ENCODE measurements at places on chromosomes 2 and 18.

DNA sequence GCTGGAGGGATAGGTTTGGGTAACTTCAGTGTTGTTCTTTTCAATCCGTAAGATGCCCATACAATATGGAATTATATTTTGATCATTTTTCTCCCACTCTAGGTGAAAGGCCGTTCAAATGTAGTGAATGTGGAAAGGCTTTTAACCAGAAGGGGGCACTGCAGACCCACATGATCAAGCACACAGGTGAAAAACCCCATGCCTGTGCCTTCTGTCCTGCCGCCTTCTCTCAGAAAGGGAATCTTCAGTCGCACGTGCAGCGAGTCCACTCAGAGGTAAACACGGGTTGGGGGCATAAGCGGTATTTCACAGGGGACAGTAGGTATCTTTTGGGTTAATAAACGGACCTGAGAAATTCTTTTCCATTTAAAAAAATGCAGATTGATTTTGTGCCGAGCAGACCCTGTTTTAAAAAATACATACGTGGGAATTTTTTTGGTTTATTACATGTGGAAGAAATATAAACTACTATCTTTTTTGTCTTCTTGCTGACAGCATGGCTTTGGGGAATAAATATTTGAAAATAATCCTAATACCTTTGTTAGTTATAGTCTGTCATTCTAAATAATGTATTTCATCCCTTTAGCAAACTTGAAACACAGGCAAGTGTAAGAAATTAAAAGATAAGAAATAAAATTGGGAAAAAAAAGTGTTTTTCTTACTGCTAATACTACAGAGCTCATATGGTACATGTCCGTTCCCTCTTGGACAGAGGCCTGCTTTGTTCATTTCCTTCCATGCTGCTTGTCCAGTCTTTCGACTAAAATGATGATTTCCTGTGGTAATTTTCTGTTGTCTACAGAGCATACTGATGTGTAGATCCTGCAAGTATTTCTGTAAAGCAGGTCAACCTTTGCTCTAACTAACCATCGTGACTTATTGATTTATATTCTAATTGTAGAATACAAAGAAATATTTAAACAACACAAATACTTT, 53.3 kb downstream of the ZNF236 start:
- DNase-seq = no peak

GRCh38 chr18:23645568-23646175, 17.0 kb downstream of the ANKRD29 start:
- no peak for DNase-seq

- DNase-seq = peak; percentile 68
These were observed 250.4 kb upstream of the DSEL start for GRCh38 chr18:67766930-67767329.

- no peak for DNase-seq
These were observed 34.3 kb upstream of the PPP1CB start for GRCh38 chr2:28717339-28717758.

DNA sequence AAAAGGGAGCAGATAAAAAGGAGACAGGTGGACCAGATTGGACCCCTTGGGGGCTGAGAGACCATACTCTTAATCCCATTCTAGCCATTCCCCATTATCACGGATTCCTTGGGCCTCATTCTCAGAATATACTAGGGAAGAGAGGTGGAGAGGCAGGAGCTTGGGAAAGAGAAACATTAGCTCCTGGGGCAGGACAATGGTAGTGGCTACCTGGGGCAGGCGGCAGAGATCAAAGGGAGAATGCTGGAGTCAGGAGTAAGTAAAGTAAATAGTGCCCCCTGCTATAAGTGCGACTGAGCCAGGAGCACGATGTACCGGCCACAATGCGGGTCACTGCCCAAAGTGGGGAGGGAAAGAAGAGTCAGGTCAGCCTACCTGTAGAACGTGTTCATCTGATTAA, 20.4 kb upstream of the IHH start:
- DNase-seq = no peak

- no peak for DNase-seq
These were observed 125.7 kb upstream of the HAAO start for GRCh38 chr2:42918041-42918440.

DNA sequence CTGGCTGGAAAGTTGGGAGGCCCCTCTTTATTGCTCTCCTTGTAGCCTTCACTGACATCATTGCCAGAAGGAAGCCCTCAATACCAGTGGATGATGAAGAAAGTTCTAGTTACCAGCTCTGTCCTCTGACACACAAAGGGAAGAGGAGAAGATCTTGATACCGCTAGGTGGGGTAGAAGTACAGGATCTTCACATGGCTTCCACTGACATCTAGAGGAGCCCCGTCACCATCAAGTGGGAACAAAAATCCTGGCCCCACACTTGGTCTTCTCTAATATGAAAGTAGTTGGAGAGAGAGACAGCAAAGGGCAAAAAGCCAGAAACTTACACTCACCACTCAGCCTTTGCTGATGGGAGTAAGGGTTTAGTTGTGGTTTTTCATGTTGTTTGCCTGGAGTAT, 12.4 kb downstream of the XIRP2 start:
- DNase-seq = no peak

DNA sequence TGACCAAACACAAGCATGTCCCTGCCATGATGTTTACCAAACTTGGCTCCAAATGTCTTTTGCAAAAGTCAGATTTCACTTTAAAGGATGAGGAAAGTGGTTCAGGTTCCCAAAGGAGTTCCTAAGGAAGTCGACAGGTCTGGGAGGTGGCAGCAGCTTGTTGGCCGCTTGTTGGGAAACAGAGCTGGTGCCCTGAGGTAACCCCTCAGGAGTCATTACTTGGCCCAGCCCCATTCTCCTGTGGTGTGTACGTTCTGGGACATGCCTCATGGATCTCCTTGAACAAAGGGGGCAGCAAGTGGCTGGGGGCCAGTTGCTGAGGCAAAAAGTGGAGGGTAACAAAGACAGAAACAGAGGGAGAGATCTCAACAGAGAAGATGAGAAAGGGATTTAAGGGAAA, 10.9 kb downstream of the TMBIM1 start:
- DNase-seq = no peak

DNA sequence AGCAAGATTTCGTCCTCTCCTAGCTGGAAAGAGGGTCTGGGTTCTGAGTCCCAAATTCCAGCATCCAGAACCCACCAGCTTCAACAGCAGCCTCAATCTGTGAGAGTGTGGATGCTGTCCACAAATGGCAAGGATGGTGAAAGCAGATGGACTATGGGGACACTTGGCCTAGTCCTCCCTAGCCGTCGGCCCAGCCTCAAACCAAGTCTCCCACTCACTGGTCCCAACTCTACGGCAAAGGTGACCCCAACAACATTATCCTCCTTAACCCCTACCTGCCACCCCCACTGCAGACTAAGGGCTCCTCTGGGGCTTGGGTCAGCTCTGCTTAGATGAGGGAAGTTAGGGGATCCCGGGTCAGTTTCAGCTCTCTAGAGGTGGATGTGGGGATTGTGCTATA, 57.3 kb downstream of the TNS1 start:
- DNase-seq = no peak

- no peak for DNase-seq
These were observed 16.2 kb upstream of the CTAGE1 start for GRCh38 chr18:22433956-22434355.

DNA sequence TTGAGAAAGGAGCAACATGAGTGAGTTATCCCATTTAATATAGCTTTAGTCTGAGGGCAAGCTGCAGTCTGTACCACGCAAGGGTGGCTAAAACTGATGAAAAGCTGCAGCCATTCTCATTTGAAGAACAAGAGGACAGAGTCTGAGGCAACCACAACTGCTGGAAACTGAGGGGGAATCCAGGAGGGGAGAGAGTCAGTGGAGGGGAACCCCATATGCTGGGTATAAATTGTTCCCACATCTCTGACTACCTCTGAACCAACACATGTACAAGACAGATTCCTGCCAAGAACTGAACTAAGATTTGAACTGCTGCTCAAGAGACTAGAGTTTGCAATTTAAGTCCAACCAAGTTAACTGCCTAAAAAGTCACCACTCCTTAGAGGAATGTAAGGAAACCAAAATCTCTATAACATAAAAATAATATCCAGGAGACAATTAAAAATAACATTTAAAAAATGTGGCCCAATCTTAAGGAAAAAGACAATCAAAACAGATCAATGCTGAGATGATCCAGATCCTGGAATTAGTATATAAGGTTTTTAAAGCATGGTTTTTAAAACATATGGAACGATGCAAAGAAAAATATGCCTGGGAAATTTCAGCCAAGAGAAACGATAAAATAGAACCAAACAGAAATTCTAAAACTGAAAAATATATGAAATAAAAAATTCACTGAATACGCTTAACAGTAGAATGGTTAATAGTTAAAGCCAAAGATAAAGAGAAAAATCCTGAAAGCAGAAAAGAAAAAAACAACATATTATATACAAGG, 11.2 kb downstream of the CWC22 start:
- no peak for DNase-seq

GRCh38 chr2:29618024-29618423, 303.4 kb downstream of the ALK start:
- DNase-seq = no peak

DNA sequence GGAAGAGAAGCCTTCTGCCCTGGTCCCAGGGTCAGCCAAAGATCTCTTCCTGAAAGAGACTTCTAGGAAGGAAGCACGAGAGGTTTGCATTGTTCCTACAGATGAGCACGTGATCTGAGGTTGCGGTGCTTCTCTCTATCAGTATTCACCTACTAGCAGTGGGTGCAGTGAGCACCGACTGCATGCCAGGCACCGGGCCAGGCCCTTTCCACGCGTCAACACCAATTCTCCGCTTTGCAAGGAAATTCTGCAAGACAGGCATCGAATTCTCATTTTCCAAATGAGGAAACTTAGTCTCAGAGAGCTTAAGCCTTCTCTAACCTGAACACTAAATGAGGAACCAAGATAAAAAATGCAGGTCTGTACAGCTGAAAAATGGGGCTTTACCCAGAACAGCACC, 151.5 kb upstream of the MYCN start:
- no peak for DNase-seq

GRCh38 chr2:33494877-33495641, 18.6 kb downstream of the RASGRP3 start:
- no peak for DNase-seq

GRCh38 chr2:11354363-11355154, 10.1 kb upstream of the ROCK2 start:
- DNase-seq = no peak

- no peak for DNase-seq
These were observed 4.3 kb downstream of the REL start for GRCh38 chr2:60885683-60886082.

GRCh38 chr2:185734658-185735057, 3.9 kb upstream of the FSIP2 start:
- DNase-seq = no peak

DNA sequence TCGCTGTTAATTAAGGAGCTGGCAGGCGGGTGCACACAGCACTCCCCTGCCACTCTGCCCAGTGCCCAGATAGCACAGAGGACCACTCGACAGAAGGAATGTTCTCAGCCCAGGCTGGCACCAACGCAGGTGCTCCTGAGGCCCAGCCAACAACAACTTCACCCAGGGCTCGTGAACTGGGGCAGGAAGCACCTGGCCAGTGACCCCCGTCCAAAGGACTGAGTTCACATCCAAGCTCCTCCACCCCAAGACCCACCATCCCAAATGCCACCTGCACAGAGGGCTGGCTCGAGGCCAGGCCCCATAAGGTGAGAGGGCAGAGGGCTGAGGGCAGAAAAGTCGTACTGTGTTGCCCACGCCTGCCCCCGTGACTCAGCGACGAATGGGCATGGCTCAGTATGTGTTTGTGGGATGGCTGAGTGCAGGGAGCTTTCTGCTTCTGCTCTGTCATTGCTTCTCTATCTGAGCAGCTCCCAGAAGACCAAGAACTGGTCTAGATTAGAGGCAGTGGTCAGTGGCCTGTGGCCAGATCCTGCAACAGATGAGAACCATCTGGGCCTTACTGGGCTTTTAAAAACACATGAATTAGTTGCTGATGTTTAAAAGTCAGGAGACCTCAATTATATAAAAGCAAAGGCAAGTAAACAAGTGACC, 68.4 kb downstream of the POLR1A start:
- DNase-seq = no peak

DNA sequence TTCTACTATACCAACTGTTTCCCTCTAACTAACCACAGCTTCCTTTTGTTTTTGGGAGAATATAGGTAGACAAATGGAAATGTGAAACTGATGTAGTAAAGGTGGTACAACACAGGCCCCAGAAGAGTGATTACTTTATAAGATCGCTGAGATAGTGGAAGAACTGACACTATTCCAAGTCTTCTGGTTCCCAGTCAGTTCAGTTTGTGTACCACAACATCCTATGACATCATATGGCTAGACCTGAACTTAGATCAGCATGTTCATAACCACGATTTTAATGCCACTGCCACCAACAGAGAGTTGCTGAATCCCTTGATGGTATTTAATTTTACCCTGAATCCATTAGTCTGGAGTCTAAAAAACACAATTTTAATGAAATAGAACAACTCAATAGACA, 328.9 kb downstream of the GPD2 start:
- no peak for DNase-seq

GRCh38 chr2:118800736-118801135, 46.7 kb downstream of the EN1 start:
- no peak for DNase-seq

GRCh38 chr2:23788100-23788499, 138.8 kb downstream of the ATAD2B start:
- no peak for DNase-seq

- DNase-seq = no peak
These were observed 40.0 kb upstream of the INPP4A start for GRCh38 chr2:98404556-98405250.

DNA sequence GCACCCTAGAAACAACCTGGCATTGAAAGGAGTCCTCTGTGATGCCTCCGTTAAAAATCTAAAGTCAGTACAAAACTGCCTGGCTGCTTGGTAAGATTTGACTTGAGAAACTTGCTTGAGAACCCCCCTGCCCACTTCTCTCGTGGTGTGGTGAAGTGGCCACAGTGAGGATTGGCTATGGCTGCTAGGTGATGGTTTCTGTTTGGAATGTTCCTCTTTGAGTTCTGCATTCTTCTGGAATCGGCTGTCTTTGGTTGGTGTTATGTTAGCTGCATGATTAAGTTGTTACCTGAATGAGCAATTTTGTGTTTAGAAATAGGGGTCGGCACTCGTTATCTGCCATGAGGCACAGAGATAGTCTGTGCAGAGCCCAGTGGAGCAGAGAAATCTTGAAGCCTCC, 21.7 kb upstream of the SAG start:
- peak; percentile 9 for DNase-seq

DNA sequence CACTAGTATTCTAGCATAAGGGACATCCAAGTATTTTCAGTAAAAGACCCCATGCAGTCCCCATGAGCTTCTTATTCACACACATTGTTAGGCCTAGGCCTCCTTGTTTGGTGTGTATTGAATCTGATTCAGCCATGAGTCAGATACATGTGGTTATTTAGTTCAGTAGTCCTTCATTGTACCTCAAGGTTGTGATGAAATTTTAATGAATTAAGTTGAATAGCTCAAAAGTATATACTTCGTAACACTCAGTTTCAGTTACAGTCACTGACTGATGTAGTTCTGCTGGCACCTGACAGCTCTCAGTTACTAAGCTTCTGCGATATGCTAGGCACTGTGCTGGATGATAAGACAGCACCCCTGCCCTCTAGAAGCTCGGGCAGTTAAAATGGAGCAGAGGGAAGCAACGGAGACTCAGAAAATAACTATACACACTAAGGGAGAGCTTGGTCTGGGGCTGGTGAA, 86.4 kb downstream of the XRCC5 start:
- peak; percentile 57 for DNase-seq

- no peak for DNase-seq
These were observed 33.0 kb upstream of the METTL21A start for GRCh38 chr2:207658156-207658555.

- no peak for DNase-seq
These were observed 19.9 kb upstream of the TTN start for GRCh38 chr2:178827111-178827510.

GRCh38 chr2:28175028-28175427, 217.6 kb upstream of the FOSL2 start:
- DNase-seq = no peak
